ENCODE measurements at places on chromosomes 5 and 9. TPM values are rescaled to one million over a fixed set of nuclear protein-coding genes. Genes with fewer than 3 reads are reported as not detected.

Gene CAPSL
- not detected for total RNA-seq

Gene PCDHB4
- under 0.01 TPM for total RNA-seq

Gene SLC25A51
- 88.5 TPM for total RNA-seq

Gene DTWD2
- total RNA-seq: 6.4 TPM

Gene BASP1
- total RNA-seq: 170 TPM
